ENCODE measurements at places on chromosomes 5 and 9. TPM values are rescaled to one million over a fixed set of nuclear protein-coding genes. Genes with fewer than 3 reads are reported as not detected.

The SPACA9 gene
- 9.1 TPM for polyA plus RNA-seq

The RORB gene
- polyA plus RNA-seq, result 1.7 TPM

The MTAP gene
- polyA plus RNA-seq, result 7.1 TPM

The ANKRD34B gene
- not detected for polyA plus RNA-seq

The PAEP gene
- not detected for polyA plus RNA-seq

The INSL4 gene
- polyA plus RNA-seq, result not detected

The PCDHB7 gene
- 0.37 TPM for polyA plus RNA-seq

The PCDHGB6 gene
- polyA plus RNA-seq, result 7.2 TPM

The CDK5RAP2 gene
- 41.9 TPM for polyA plus RNA-seq

The IGFBPL1 gene
- 0.17 TPM for polyA plus RNA-seq

The CLIC3 gene
- 3.8 TPM for polyA plus RNA-seq

The SEMA5A gene
- polyA plus RNA-seq, result 0.40 TPM

The OGN gene
- 21.1 TPM for polyA plus RNA-seq

The GPRIN1 gene
- 2.2 TPM for polyA plus RNA-seq

The ADAMTSL1 gene
- polyA plus RNA-seq, result 4.9 TPM

The LIX1 gene
- polyA plus RNA-seq, result 0.18 TPM

The PPP3R2 gene
- not detected for polyA plus RNA-seq

The GNA14 gene
- polyA plus RNA-seq, result 2.5 TPM

The WNT8A gene
- polyA plus RNA-seq, result not detected

The OR1Q1 gene
- not detected for polyA plus RNA-seq

The GABBR2 gene
- polyA plus RNA-seq, result 1.0 TPM

The SH3RF2 gene
- 0.60 TPM for polyA plus RNA-seq

The PCDHA5 gene
- polyA plus RNA-seq, result 0.24 TPM

The GMCL2 gene
- not detected for polyA plus RNA-seq

The PSAT1 gene
- 31.7 TPM for polyA plus RNA-seq

The STPG3 gene
- polyA plus RNA-seq, result not detected

The TMEFF1 gene
- not detected for polyA plus RNA-seq

The TLX3 gene
- polyA plus RNA-seq, result not detected
